Activated CD8-positive, alpha-beta T cell treated with anti-CD3 and anti-CD28 coated beads, Interleukin-2, amount 10 ng/mL, durations not matched to agents 7 days and 5 days (primary cell): ENCODE measurements at places on chromosomes 3 and 15. TPM values are rescaled to one million over a fixed set of nuclear protein-coding genes. Genes with fewer than 3 reads are reported as not detected.

Gene CFAP161
- not detected for total RNA-seq

DNA sequence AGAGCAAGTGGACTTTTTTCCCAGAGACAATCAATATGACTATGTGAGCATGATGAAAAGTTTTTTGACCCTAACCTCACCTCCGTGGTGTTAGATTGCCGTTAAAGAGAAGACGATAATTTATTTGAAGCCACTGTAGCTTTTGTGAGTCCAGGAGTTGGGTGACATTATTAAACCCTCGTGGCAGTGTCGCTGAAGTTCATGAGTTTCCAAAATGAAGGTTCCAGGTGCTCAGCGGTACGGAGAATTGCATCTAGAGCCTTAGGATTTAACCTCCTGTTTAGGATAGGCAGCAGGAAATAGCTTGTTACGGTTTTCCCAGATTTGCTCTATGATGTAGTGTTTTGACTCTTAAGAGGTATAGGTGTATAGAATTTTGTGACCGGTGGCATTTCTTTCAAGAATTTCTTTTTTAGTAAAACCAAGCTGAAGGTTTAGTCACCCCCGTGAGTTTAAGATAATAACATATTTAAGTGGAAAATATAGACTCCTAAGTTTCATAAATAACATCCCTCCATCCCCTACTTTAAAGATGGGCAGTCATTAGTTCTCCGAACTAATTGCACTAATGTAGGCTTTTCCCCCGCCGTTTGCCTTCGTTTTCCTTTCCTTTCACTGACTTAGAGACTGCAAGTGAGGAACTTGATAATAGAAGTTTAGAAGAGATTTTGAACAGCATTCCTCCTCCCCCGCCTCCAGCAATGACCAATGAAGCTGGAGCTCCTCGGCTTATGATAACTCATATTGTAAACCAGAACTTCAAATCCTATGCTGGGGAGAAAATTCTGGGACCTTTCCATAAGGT is 2.0 kb downstream of the SMC4 start:
- DNase-seq, result peak; percentile 27

DNA sequence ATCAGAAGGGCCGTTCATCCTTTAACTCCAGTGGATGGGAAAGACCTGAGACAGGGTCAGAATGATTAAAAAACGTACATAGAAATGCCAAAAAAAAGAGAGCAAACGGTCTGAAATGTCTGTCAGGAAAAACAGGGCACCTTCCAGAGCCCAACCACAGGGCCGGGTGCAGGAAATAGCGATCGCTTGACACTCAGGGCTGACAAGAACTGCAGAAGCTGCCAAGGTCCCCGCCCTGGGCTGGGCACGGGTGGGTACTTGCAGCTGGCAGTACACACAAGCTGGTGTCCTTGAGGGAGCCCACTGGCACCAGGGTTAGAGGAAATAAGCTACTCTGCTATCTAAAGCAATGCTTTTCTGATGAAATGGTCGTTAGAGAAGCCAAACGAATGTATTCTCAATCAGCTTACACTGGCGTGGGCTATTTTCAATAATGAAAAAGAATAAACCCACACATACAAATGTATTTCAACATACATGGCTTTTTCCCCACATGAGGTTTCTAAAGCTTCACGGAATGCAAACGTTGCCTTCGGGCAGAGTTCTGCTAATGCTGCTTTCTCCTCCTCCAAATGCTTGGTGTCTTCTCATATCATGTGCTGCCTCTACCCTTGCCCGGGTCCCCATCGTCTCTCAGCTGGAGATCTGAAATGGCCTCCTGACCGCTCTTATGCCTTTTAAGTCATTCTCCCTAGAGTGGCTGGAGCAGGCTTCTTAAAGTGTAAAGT is 15.6 kb downstream of the FRMD4B start:
- DNase-seq, result peak; percentile 33

DNA sequence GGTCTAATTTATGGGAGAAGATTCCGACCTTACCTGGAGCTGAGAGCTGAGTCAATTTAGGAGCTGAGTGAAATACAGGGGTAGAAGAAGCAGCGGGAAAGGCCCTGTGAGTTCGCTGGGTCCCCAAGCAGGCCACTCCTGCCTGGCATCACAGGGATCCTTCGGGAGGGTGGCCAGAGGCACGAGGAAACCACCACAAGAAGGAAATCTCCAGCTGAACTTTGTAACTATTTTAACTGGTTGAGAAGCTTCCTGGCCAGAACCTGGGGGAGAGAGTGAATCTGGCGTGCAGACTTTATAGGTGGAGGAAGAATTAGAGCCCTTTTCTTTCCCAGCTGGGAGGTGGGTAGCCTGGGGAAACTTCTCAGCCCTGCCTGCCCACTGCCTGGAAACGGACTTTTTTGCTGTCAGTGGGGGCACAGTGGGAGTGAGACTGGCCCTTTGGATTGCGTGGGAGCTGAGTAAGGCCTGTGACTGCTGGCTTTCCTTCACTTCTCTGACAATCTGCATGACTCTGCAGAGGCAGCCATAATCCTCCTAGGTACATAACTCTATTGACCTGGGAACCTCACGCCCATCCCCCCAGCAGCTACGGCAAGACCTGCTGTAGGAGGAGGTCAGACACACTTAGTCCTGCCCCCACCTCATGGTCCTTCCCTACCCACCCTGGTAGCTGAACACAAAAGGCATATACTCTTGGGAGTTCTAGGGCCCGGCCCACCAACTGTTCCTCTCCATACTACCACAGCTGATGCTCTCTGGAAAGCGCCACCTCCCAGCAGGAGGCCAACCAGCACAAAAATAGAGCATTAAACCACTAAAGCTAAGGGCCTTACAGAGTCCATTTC is 340.7 kb downstream of the CNTN3 start:
- DNase-seq, result no peak

DNA sequence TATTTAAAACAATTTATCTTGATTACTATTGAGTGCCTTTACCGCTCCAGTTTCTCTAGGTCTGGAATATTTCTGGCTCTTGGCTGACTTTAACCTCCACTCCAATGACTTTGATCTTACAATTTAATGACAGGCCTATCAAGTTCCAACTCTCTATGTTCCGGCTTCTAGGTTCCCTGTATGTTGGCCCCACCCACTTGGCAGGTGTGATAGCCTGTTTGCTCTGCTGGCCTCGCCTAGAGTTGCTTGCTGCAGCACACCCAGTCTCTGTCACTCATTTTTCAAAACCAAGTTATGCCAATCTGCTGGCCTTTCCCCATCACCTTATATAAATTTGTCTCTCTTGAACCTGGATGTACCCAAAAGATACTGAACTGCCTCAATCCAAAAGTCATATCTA is 428.0 kb downstream of the ROBO1 start:
- no peak for DNase-seq

DNA sequence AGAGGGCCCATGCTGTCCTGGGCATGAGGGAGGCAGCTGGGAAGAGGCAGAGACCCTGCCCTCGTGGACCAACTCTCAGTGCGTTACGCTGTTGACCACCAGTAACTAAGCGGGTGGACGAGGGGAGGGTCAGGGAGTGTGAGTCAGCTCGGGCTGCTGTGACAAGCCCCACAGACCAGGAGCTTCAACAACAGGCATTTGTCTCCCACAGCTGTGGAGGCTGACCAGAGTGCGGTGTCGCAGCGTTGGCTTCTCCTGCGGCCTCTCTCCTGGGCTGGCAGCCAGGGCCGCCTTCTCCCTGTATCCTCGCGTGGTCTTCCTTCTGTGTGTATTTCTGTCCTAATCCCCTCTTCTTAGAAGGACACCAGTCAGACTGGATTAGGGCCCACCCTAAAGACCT is 13.0 kb downstream of the EFCC1 start:
- no peak for DNase-seq

Gene KBTBD12
- total RNA-seq, result not detected

GRCh38 chr15:73699249-73700040 is 15.3 kb downstream of the CD276 start:
- no peak for DNase-seq

GRCh38 chr3:133294253-133294652 is 105.6 kb upstream of the BFSP2 start:
- DNase-seq, result no peak

DNA sequence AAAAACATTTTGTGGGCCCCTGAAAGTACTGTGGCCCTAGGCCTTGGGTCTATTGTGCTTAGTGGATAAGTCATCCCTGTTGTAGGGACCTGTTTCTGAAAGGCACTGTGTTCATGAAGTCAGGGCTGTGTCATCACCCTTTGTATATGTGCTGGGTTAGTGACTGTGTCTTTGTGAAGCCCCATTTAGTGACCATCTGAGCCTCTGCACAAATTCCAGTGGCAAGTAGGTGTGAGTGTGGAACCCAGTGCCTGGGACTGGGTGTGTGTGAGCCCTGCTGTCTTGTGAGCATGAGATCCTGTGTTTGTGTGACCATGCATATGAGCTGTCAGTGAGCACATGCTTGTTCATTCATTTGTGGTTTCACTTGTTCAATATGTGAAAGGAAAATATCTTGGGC is 1.2 kb upstream of the HYAL1 start:
- no peak for DNase-seq

- DNase-seq, result no peak
Observed at GRCh38 chr3:11568503-11569155, 75.1 kb downstream of the VGLL4 start.

Gene PLSCR4
- total RNA-seq, result 0.31 TPM

- DNase-seq, result no peak
Observed at GRCh38 chr15:62782071-62782841, 260.3 kb upstream of the TPM1 start.
